ENCODE measurements at places on chromosomes 6 and 20.

- DNase-seq, result no peak
Observed at GRCh38 chr6:47836046-47836445, 54.2 kb downstream of the OPN5 start.

DNA sequence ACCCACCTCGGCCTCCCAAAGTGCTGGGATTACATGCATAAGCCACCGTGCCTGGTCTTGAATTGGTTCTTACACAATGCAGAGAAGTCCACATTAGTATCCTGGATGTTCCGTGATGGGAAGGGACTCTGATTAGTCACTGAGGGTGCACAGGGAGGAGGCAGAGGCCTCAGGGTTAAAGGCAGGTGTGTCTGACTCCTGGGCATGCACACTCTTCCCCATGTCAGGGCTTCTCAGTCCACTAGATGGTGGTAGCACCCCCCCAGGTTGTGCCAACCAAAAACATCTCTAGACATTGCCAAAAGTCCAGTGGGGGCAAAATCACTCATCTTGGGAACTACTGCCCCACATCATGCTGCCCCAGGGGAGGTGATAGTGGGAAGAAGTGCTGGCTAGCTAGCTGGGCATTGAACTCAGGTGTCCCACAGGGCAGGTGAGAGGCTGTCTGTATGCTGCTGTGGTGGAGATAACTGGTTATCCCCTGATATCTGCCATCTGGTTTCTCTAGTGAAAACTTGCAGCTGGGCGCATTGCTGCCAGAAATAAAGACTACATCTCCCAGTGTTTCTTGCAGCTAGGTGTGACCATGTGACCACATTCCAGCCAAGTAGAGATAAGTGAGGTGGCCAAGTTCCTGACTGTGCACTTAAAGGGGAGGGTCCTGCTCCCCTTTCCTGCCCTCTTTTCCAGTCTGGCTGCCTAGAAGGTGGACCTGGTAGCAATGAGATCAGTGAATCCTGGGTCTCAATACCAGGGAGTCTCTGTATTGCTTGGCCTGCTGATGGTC lies 8.4 kb upstream of the NSFL1C start:
- DNase-seq, result no peak

GRCh38 chr6:75943381-75943780 lies 129.1 kb downstream of the IMPG1 start:
- no peak for DNase-seq

GRCh38 chr6:72560721-72561593 lies 60.9 kb upstream of the KCNQ5 start:
- no peak for DNase-seq

DNA sequence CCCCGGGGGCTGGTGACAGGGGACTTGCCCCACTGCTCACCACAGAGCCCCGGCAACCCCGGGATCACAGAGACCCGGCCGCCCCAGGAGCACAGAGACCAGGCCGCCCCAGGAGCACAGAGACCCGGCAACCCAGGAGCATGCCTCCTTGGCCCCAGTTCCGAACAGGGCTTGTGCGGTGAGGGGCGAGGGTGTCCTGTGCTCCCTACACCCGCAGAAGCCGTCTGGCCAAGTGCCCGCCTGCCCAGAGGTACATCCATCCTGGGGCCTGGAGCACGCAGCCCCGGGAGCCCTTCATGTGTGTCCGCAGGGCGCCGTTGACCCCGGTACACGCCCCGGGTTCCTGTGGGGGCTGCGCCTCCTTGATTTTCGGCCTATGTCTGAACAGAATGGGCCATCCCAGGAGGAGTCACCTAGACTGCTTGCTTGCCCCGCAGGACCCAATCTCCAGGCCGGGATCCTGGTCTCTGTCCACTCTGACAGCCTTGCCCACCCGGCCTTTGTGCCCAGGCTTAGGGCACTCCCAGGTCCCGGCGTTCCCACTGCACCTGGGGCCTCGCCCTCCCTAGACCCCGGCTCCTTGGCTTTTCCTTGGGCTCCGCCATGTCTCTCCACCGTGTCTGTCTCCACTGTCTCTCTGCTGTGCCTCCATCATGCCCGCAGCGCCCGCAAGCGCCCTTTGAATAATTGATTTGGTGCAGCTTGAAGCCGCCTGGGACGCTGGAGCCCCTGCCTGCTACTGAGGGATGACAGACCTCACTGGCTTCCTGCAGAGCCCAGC lies 219.8 kb downstream of the ERMARD start:
- DNase-seq, result no peak

DNA sequence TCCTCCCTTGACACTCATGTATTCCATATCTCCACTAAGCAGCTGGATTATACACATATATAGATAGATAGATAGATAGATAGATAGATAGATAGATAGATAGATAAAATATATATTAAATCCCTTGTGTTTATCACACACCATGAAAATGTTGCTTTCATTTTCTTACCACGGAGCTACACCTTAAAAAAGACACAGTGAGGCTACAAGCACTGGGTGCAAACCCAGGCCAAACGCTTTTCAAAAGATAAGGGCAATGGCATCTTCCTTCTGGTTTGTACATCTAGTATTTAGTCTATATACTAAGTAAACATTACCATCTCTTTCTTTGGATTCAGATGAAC lies 377.1 kb downstream of the ESR1 start:
- DNase-seq, result no peak

Data from stimulated activated CD4-positive, alpha-beta T cell treated with anti-CD3 and anti-CD28 coated beads, Interleukin-15, amount 100 ng/mL, for 1 hour (primary cell).